ENCODE measurements at places on chromosomes 7 and 10.

DNA sequence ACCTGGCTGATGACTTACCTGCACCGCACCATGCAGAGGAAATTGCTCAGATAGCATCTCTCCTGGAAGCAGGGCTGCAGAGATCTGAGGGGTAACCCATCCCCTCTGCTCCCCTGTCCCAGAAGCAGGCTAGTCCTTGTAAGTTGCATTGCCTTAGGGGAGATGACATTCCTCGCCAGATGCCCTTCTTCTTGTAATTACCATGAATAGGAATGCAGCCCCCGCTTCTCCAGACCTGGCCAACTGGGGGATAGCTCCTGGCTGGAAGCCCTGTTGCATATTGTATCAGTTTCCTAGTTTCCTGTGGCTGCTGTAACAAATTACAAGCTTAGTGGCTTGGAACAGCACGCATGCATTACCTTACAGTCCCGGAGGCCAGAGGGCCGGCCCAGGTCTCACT lies 47.5 kb upstream of the EN2 start:
- no peak for DNase-seq

DNA sequence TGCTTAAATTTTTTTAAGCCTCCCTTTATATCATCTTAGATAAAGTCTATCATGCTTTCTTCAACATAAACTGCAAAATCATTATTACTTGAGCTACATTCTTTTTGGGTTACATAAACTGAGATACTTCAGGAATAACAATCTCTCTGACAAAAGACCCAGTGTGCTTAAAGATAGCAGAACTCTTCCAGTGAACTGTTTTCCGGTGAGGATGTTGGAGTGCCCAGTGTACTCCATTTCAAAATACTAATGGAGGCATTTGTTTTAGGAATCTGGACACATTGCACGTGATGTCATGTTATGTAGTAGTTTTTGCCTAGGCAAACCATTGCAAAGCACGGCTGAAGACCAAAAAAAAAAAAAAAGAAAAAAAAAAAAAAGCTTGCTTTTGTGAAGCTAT lies 388.2 kb upstream of the CELF2 start:
- DNase-seq, result no peak

- DNase-seq, result no peak
Measured at GRCh38 chr10:11520892-11521291, 90.6 kb downstream of the USP6NL start.

DNA sequence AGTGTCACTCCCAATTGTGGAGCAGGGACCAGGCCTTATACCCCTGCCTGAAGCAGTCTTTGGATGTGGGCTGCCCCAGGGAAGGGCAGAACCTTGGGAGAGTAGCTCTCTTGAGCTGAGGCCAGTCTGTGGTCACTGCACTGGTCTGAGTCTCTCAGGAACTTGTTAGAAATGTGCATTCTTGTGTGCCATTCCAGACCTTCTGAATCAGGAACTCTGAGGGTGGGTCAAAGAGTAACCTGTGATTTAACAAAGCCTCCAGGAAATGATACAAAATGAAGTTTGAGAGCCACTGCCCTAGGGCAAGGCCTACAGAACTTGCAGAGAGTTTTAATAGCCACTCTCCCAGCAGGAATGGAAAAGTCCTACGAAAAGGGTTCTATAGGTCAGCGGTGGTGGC lies 68.1 kb downstream of the LYZL1 start:
- DNase-seq, result no peak

DNA sequence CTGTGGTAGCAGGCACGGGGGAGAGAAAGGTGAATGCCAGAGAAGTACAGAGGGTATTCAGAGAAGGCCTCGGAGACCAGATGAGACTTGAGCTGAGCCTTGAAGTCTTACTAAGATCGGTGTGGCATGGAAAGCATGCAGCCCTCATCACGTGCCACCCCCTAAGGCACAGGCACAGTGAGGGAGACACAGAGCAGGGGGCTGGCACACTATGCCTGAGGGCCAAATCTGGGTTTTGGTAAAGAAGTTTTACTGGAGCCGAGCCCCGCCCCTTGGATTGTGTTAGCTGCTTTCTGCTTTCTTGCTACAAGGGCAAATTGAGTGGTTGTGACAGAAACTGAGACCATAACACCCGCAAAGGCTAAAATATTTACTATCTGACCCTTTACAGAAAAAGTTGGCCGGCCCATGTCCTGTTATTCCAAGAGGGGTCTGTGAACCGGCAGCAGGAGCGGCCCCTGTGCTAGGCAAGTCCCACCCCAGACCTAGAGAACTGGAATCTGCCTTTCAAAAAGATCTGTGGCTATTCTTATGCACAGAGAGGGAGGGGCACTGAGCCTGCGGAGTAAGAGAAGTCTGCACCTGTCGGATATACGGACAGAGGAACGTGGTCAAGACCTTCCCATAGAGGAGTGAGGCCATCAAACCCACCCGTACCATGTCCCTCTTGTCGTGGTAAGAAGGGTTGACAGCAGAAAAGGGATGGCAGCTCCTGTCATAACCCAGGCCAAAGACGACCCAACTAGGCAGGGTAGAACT lies 109.3 kb upstream of the RHEB start:
- no peak for DNase-seq

GRCh38 chr7:46139079-46139478 lies 218.0 kb upstream of the IGFBP3 start:
- DNase-seq, result no peak

GRCh38 chr7:157515342-157516041 lies 178.7 kb downstream of the DNAJB6 start:
- no peak for DNase-seq

- DNase-seq, result no peak
Measured at GRCh38 chr7:127995156-127995880, 35.9 kb downstream of the LRRC4 start.

GRCh38 chr7:14115701-14116100 lies 126.2 kb upstream of the ETV1 start:
- DNase-seq, result no peak

DNA sequence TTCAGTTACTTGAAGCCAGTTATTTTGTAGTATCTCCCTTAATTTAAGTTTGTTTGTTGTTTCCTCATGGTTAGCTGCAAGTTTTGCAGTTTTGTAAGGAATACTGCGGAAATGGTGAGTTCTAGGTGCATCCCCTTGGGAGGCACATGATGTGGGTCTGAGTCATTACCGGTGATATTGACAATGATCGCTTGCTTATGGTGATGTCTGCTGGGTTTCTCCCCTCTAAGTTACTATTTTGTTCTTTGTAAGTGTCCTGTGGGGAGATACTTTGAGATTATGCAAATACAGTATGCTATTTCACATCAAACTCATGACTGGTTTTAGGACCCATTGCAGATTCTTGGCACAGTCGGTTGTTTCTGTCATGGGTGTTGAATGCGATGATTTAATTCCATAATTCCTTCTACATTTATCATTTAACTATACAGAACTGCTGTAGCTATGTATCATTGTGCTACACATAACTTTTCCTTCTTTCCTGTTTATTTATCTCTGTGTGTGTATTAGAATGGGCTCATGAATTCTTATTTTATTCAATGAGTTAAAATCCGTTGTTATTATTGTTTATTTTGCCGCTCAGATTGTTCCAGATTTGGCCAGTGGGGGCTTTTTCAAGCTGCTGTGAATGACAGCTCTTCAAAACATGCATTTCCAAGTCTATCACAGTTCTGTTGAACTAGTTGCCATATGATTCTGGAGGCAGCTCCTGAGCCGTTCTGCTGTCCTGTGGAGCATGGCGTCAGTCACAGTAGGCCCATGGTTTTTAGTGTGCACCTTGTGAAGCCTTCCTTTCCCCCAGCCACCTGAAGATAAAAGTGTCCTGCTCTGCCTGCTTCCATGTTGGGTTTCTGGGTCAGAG lies 18.4 kb downstream of the TSPAN14 start:
- no peak for DNase-seq

GRCh38 chr10:88764110-88764509 lies 4.3 kb downstream of the LIPN start:
- DNase-seq, result no peak

DNA sequence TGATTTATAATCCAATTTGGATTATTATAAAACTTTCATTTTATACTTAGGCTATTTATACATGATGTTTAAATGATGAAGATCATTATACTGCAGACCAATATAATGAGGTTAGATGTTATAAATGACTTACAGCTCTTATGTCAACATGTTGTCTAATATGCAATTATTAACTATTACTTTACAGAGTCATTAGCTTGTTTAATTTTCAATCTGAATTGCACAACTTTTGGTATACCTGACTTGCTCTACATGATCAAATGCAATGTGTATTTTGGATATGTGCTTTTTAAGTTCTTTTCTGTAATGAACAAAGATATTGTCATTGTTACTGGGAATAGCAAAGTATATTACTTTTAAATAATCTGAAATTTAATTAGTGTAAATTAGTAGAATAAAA lies 569 bp downstream of the CD36 start:
- no peak for DNase-seq

GRCh38 chr10:44463511-44464121 lies 78.7 kb upstream of the CXCL12 start:
- DNase-seq, result no peak

GRCh38 chr7:471866-472639 lies 47.6 kb downstream of the PDGFA start:
- no peak for DNase-seq

DNA sequence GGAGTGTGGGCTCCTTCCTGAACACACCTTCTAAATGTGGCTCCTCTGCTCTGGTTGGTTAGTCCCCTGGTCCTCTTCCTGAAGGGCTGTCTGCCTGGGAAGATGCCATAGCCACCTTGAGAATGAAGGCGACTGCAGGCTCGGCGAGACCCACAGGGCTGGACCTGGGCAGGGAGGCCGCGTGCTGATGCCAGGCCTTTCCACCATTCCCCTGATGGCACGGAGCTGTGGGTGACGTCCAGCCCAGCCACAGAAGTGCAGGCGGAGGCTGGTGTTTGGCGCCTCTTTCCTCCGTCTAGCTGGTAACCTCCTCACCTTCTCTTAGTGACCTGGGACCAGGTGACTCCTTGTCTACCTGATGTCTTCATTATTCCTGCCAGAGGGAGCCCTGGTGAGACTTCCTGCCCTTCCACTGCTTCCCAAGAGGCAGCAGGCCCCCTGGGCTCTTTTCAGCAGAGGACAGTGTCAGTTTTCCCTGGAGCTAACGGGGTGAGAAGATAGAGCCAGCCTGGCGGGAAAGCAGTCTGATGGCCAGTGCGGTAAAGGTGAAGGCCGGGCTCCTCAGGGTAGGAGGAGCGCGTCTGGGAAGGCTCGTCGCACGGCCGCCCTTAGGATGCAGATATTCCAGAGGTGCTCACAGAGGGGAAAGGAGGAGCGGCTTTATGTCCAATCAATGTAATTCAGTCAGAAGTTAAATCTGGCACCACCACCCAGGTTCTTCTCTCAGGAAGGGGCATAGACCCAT lies 34.9 kb downstream of the GBX1 start:
- no peak for DNase-seq

DNA sequence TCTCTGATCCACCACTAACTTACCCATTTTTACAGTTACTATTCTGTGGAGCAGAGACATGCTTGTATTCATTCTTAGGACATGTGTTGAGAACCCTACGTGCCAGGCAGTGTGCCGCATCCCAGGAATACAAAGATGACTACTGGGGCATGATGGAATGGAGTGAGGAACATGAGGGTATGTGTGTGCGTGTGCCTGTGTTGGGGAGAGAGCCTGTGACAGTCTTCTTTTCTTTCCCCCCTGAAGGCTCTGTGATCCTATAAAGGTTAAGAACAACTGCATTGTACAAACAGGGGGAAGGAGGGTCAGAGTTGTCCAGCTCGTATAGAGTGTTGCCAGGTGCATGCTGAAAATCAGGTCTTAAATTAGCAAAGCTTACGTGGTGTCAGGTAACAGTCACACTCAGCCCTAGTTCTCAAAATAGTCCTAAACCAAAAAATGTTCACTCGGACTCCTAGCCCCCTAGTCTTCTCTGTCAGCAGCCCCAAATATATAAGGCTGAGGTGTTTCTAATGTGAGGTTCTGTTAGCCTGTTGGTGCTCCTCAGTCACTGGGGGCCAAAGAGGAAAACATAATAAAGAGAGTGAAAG lies 161.9 kb downstream of the CELF2 start:
- DNase-seq, result no peak

GRCh38 chr7:50372923-50373322 lies 68.4 kb downstream of the IKZF1 start:
- DNase-seq, result no peak

GRCh38 chr7:88046839-88047573 lies 113.0 kb downstream of the ADAM22 start:
- no peak for DNase-seq

DNA sequence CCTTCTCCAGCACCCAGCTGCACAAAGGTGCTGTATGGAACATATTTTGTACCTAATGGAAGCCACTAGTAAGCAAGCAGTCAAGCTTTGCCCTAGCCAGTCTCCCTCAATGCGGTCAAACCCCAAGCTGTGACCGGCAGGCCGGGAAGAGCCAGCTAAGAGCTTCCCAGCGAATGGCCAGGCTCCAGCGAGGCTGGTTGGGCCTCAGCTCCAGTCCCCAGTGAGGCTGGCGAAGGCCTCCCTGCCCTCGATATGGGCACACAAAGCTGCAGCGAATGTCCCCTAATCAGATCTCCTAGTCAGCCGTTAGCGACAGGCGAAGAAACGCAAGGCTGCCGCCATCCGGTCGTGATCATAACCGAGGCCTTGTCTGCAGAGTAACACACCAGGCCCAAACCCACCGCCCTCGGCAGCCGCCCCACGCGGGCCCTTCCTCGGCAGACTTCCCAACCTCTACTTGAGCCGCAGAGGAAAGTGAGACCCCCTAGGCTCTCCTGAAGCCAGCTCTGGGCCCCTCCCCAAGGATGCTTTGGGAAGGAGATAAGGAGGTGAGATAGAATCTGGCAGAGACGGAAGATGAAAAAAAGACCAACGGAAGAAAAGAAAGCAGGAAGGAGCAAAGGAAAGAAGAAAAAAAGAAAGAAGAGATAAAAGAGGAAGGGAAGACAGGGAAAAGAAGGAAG lies 3.1 kb upstream of the HOXA9 start:
- no peak for DNase-seq

- DNase-seq, result no peak
Measured at GRCh38 chr7:28446131-28446530, 33.8 kb downstream of the CREB5 start.

- no peak for DNase-seq
Measured at GRCh38 chr7:38372290-38372689, 98.9 kb upstream of the TARP start.

GRCh38 chr10:4663162-4663992 lies 162.6 kb upstream of the AKR1E2 start:
- no peak for DNase-seq

- DNase-seq, result no peak
Measured at GRCh38 chr7:32070406-32071360, at the start of gene PDE1C. Gene PDE1C (minus strand): TSS chr7:32070407.

- no peak for DNase-seq
Measured at GRCh38 chr10:52768001-52768532, 4.5 kb downstream of the MBL2 start.

DNA sequence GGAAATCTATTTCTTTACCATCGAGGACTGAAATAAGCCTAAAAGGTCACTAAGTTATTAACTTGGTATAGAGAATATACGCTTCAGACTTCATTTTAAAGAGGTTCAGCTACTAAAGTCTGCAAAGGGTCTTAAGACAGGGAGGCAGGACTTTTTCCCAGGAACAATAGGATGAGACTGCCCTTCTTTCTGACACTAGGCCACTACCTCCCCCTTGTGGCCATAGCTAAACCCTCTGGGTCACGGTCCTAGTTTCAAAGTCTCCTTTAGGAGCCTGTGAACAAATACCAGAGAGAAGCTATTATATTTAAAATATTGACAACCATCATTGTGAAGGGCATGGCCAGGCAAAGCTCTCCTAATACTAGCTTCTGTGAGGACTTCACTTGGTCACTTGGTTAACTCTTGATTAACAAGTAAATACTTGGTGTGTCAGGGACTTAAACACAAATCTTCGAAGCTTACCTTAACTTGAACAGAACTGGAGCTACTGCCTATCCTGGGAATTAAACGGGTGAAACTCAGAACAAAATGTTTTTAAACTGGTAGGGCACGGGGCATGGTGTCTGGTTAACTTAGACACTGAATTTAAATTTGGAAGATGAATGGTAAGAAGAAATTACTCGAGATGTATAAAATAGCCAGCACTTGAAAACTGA lies 75.6 kb downstream of the CCDC6 start:
- no peak for DNase-seq

Measured in activated CD8-positive, alpha-beta memory T cell treated with anti-CD3 and anti-CD28 coated beads for 1 hour (primary cell).